Fibroblast of lung (primary cell): ENCODE measurements at places on chromosomes 6 and 20. TPM values are rescaled to one million over a fixed set of nuclear protein-coding genes. Genes with fewer than 3 reads are reported as not detected.
A peak's percentile ranks its signal among the peaks of the same experiment; 100 is the strongest.

SLC35D3 gene
- total RNA-seq = not detected in 2 replicates

HLA-DRB5 gene
- not detected in 2 replicates for total RNA-seq

MUC21 gene
- total RNA-seq = not detected in 2 replicates

MAP1LC3A gene
- total RNA-seq = 21.8 and 30.4 TPM in 2 replicates

GRCh38 chr20:41316602-41317545 lies 657 bp downstream of the ZHX3 start:
- peak; percentile 86 for DNase-seq

DNA sequence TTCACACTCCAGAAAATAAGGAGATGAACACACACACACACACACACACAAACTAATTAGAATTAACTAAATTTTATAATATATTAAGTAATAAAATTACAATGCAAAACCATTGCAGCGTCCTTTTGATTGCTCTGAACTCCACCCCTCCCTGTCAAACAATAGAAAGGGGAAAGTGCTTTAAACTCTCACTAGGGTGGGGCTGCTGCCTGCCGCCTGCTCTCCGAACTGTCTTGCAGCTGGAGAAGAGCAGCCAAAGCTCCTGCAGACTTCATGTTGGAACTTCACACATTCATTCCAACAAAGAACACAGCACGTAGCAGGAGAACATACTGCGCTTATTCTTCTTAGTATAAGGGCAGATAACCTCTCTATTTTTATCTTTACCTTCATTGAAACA lies 83.2 kb downstream of the GCLC start:
- no peak for DNase-seq

CCN6 gene
- not detected in 2 replicates for total RNA-seq
